CD4-positive, alpha-beta T cell treated with Interleukin-1 beta for 1 hour (primary cell): ENCODE measurements at places on chromosomes 1 and 21.

DNA sequence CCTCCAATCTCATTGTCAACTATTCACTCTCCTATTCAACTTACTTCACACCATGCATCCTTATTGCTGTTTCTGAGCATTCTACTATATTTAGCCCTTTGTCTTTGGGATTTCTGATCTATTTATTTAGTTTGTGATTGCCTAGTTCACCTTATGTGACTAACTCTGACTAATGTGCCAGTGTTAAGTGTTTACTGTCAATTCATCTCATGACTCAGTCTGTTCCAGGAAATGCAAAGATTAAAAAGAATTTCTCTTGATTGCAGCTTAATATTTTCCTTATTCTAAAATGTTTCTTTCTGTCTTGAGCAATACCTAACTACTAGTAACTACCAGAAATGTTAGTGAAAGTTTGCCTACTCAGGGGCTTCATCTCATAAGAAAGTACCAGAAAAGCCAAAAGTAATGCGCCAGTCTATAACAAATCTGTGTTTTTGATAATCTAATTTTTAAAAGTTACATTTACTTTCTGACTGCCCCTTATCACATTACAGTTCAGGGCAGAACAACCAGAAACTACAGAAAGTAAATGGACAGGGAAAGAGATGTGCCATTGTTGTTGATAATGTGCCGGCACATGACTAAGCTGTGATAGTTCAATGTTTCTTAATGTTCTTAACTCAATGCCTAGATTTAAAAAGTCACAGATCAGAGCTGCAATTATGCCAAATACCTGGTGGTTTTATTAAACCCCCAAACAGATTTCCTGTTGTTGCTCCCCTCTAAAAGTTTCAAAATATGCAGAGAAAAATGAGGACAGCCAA, 556.5 kb downstream of the PTBP2 start:
- no peak for DNase-seq

DNA sequence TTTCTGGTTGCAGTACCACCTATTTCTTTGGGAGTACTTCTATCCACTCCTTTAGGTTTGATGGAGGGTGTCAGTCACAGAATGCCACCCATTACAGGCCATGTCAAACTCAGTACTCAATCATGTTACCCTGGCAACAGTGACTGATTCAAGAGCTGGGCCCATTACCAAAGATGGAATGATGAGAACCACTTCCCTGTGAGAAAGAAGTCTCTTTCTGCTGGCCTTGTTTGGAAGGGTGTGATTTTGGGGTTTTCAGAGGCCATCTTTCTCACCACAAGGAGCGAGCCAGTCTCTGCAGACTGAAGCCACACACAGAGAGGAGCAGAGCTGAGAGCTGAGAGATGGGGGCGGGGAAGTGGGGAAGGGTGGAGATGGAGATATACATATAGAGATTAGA, 13.9 kb upstream of the STUM start:
- DNase-seq: no peak

- no peak for DNase-seq
Measured at GRCh38 chr1:25347556-25347955, 9.4 kb downstream of the TMEM50A start.

GRCh38 chr1:232529747-232530146, 100.2 kb downstream of the SIPA1L2 start:
- DNase-seq: no peak

DNA sequence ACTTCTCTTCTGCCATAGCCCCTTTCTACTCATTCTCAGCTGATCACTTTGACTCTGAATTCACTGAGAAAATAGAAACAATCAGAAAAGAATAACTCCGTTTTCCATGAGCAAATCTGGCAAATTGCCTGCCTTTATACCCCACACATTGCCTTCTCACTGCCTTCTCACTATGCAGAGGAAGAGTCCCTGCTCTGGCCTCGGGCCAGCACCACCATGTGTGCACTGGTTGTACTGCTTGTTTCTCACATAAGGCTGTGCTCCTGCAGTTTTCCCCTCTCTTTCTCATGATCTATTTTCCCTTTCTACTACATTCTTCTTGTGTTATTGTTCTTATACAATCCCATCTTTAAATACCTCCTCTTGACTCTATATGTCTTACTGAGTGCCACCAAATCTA, 2.3 kb upstream of the HMGCS2 start:
- DNase-seq: no peak

GRCh38 chr1:221137666-221138065, 258.4 kb downstream of the HLX start:
- no peak for DNase-seq

DNA sequence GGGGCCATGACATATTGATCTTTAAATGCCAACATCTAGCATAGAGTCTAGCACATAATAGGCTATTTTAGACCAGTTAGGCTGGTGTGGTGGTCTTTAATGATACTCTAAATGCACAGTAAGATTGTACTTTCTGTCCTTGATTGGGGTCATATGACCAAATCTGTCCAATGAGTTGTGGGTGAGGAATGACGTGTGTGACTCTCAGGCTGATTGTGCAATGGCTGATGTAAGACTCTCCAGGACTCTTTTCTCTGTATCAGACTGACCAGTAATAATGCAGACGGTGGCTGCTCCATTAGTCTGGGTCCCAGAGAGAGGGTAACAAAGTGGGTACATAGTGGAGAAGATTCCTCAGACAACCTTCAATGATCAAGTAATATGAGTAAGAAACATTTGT, 541.6 kb upstream of the CAMK1G start:
- DNase-seq: no peak

- no peak for DNase-seq
Measured at GRCh38 chr1:26045722-26046245, at the start of gene SLC30A2. TSS of gene SLC30A2 (minus strand) at chr1:26046118. CDS start at chr1:26045896, 222 bp downstream.

DNA sequence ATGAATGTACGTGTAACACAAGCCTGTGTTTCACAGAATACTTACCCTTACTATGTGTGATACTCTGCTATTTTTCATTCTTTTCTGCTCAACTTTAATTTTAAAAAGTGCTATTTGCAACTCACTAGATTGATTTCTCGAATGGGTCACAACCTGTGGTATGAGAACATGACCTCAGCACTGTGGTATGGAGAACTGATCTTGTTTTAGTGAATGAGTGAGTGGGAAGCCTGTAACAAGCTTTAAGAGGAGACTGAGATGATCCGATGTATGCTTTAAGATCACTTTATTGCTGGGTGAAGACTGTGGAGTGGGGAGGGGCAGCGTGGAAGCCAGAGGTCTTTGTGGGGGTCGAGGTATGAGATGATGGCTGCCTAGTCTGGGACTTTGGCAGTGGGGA, 21.6 kb downstream of the MECR start:
- no peak for DNase-seq

DNA sequence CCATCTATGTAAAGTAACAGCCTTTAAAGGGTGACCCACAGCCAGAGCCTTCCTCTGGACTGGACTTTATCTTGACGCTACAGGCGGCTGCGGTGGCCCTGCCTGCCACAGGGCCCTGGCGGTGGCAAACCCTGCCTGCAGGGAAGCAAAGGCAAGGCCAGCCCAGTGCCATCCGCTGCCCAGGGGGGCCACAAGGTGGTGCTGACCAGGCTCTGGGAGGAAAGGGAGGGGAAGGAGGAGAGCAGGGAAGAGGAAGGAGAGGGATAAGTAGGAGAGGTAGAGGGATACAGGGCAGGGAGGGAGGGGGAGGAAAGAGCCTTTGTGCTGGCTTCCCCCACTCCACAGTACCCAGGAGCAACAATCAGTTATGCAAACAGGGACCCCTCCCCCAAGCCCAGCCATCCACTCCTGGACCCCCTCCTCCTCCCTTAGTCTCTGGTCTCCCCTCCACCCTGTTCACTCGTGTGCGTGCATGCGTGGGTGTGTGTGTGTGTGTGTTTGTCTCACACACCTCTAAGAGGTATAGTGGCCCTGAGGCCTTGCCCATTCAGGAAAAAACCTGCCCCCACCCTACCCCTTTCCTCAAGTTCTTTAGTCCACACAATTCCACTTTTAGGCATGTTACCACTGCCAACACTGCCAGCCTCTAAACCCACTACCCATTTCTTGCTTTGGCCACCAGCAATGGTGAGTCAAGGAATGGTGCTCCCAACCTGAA, 30.3 kb downstream of the SSBP3 start:
- no peak for DNase-seq

DNA sequence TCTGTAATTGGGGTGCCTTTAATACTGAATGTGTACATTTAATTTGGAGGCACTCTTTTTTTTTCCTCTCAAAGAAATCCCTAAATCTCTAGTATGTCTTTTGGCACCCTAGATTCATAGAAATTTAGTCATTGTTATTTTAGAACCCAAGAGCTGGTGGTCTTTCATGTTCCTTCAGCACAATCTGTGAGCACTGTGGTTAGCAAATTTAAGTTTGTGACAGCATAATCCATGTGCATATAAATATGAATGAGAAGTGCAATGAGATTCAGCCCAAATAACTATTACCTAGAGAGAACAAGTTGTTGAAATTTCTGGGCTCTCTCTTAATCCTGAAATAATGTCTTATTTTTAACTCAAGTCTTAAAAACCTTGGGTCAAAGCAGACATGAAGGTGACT, 4.5 kb downstream of the PPP1R8 start:
- no peak for DNase-seq

GRCh38 chr1:2174348-2175054, 20.1 kb downstream of the FAAP20 start:
- DNase-seq: peak; percentile 40

- no peak for DNase-seq
Measured at GRCh38 chr1:228376651-228377631, 29.7 kb downstream of the TRIM11 start.
